ENCODE measurements at places on chromosomes 12 and 14.

DNA sequence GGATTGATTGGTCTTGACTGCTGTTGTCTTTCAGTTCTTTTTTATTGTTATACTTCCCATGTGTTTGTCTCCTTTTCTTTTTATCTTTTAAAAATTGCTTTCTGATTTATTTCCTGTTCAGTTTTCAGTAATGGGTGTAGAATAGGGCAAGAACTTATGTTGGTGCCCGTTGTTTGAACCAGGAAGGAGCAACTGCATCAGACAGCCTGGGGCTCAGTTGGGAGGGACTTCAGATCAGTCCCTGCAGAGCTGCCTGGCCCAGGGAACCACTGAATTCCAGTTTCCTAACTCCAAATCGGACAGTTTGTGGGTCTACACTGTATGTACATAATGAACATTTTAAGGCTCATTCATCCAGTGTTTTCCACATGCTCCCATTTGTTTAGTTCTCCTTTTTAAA lies 64.9 kb downstream of the FBXO34 start:
- no peak for DNase-seq

DNA sequence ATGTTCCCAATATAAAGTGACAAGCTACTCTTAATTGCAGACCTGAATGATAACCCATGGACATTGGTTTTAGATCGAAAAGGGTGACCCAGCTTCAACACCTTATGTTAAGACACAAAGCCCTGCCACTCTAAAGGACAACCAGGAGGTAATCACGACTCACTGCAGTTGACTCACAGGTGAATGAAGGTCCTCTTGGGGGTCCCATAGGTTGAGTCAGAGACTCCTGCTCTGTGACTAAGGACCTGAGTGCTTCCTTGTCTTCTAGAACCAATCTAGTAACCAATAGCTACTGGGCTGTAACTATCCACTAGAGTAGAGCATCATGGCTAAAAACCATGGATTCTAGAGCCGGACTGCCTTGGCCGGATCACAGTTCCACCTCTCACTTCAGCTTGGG lies 73.8 kb downstream of the KCNK10 start:
- no peak for DNase-seq

DNA sequence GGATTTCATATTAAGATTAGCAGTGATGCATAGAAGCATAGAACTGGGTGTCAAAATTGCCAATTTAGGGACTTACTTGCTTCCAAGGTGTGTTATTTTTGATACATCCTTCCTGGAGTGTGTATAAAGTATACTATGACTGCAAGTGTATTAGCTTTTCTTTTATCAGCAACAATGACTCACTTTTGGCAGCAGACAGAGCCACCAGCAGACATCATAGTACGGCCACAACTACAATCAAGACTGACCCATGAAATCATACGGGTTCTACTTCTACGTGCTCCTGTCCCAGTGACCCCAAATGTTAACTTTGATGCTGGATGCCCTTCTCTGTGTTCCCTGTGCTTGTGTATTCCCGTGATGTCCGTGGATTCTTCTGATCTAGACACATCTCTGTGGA lies 443.9 kb downstream of the TMEM132D start:
- DNase-seq: no peak

DNA sequence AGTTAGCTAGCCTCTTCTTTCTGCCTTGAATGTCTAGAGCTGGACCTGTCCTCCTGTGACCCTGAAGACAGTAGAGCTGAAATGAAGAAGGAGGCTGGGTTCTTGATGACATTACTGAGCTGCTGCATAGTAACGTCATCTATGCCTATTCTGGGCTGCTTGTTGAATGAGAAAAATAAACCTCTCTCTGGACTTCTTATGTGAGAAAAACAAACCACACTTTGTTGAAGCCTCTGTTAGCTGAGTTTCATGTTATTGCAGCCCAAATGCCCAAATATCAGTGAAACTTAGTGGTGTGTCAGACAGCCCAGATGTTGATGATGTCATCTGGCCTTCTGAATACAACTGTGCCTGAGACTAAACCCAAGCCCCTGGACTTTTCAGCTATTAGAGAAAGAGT lies 67.0 kb upstream of the MAX start:
- no peak for DNase-seq

DNA sequence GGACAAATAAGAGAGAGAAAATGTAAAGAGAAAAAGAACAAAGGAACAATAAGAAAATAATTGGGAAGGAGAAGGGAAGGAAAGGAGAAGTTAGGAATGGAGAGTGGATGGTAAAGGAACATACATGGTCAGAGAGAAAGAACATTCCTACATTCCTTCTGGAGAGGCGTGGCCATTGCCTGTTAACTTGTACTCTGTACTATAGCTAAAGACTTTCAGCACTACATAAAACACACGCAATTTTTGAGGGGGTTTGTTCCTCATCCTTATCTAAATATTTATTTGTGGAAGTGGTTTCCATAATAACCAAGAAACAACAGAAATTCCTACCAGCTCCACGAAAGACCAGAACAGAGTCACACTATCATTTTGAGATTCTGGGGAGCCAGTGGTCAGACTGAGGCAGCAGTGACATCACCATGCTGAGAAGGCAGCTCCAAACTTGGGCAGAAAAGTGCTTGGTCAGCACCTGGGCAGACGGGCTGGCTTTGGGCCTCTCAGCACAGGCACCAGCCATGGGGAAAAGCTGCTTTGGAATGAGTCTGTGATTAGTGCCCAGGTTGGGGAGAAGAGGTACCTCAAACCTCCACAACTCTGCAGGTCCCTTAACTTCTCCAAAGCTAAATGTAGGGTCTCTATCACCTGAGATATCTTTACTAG lies 125.9 kb upstream of the NTF3 start:
- no peak for DNase-seq

- no peak for DNase-seq
Measured at GRCh38 chr14:64501411-64502171, 2.0 kb downstream of the ZBTB25 start.

GRCh38 chr12:130198663-130199060 lies 36.4 kb downstream of the FZD10 start:
- DNase-seq: no peak

DNA sequence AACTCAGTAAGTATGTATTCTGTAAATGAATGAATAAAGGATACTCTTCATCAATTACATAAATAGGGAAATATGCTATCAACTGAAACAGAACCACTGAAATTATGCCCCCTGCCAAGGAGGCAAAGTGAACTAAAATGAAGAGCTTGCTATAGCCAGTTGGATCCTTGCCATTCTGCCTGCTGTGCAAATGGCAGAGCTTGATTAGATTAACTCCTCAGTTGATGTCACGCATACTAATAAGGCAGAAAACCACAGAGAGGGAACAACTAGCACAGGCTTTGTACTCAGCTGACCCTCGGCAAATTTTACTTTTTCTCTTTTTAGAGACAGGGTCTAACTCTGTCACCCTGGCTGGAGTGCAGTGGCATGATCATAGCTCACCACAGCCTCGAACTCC lies 36.7 kb upstream of the FERMT2 start:
- DNase-seq: no peak

GRCh38 chr12:84315926-84316325 lies 596.7 kb downstream of the SLC6A15 start:
- DNase-seq: no peak

DNA sequence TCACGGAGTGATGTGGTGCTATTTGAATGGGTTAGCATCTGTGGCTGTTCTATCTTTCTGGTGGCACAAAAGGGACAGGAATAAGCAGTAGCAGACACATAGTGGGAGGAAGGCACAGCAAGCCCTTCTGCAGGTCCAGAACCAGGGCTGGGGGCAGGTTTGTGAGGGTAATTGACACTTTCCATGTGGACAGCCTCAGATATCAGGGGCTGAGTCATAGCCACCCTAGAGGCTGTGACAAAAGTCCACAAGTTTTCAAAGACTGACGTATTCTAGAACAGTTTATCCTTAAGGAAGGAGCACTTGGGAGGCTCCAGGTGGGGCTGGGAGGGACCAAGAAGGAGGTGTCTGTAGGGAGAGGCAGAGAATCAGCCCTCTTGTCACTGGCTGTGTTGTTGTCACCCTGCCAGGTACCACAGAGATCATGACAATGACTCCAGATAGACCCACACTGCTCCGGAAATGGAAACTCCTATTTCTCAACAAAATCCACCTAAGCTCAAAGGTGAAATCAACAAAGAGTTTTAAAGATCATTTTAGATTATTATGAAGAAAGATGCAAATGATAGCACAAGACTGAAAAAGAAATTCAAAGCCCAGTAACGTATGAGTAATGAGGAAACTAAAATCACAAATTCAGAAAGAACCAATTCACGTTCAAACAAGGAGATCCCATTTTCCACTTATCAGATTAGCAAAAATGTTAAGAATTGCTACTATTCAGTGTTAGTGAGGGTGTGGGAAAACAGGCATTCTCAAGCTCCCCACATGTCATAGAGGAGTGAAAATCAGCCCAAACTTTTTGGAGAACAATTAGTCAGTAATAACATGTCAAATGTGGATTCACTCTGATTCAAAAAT lies 48.3 kb downstream of the NFKBIA start:
- peak; percentile 47 for DNase-seq

GRCh38 chr14:102235275-102235897 lies 69.6 kb downstream of the MOK start:
- peak; percentile 74 for DNase-seq

DNA sequence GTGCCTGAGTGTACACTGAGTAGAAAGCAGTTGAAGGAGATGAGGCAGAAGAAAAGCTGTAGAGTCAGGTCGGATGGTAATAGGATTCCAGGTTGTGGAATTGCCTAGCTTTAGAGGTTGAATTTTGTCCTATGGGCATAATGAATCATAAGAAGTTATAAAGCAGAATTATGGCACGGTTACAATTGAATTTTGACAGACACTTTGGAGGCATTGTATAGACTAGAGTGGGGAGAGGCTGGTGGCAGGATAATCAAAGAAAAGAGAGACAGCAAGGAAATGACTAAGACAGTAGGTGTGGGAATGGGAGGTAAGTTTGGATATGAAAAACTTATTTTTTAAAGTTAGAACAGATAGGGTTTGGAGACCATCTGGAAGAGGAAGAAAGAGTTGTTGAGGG lies 102.6 kb downstream of the NTN4 start:
- DNase-seq: no peak

DNA sequence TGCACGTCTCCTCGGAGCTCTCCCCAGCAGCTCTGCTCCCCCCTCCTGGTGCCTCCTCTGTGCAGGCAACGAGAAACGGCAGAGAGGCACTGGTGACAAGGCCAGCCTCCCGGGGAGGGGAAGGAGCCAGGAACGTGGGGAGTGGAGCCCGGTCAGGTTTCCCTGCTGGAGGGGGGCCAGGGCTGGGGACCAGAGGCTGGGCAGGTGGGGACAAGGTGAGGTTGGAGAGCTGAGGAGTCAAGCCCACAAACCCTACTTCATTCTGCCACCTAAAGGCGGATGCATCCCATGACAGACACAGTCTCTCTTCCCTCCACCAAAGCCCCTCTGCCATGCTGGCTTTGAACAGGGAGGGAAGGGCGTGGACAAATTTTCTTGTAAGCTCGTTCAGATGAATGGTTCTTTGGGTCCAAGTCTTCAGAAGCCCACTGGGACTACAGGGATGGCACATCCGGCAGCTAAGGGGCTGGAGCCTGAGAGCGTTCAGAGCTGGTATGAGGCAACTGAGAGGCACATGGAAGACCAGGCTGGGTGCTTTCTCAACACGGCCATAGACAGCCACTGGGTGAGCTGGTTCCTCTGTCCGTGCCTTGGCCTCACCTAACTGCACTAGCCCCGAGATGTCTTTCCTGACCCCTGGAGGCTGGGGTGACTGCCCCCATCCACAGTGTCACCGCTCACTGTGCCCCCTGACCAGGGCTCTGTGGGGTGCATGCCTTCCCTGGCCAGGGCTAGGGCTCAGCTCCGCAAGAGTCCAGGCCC lies 105.9 kb downstream of the RBM19 start:
- no peak for DNase-seq

DNA sequence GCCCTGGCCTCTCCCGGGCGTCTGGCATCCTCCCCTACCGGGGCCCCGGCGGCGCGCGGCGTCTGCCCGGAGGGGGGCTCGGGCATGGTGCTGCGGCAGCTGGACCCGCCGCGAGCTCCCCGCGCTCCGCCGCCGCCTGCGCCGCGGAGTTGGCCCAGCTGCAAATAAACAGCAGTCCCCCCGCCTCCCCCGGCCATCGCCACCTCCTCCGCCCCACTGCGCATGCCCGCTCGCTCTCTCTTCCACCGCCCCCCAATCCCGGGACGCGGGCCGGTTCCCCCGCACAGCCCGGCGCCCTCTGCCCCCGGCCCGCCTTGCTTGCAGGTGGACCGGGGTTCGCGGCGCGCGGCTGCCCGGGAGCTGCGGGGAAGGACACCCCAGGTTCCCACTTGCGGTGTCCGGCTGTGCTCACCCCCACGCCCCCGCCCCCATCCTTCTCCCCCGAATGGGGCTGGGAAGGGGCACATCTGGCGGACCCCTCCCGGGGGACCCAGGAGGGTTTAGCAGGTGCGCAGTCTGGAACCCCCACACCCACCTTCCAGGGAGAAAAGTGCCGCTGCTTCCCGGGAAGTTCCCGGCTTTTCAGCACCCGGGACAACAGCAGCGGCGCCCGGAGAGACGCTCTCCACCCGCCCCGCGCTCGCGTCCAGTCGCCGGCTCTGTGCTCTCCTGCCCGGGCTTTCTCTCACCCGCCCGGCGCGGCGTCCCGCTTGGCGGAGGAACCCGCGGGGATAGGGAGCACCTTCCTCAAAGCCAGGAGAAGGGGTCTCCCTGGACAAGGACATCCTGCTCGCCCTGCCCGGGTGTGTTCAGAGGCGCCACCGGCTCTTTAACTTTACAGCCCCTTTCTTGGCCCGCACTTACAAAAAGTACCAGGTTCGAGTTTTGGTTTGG lies at the start of gene TMTC1:
TSS of gene TMTC1 (minus strand) at position 170 of the 894 bp plus-strand sequence. CDS start 191 bp downstream, outside the sequence.
- peak; percentile 1 for DNase-seq

DNA sequence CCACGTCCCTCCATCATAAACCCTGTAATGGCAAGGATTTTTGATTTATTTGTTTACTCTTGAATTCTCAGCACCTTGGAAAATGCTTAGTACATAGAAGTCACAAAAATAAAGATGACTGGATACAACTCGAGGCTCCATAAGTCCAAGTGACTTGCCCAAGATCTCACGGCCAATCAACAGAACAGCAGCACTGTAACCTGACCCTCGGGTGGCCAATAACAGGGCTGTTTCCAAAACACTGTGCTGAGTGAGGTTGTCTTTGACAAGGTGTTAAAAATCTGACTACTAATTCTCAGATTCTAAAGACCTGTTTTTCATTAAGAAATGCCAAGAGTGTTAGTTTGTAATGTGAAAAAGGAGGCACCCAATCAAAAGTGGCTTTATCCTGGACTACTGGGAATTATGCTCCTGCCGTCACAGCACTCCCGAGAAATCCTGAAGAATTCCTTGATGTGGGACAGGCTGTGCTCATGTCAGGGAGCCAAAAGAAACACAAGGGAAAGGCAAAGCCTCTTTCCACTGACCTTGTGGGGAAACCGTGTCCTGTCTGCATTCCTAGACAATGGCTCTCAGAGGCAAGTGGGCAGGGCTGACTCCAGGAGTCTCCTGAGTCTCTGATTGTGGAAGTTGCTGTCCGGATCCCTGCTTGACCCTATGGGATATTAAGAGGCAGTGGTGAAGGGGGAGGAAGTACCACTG lies 204.7 kb upstream of the PELI2 start:
- no peak for DNase-seq
